T-cell (primary cell): ENCODE measurements at places on chromosomes 13 and 19.
A peak's percentile ranks its signal among the peaks of the same experiment; 100 is the strongest.

GRCh38 chr13:80048802-80049201 is 292.1 kb downstream of the SPRY2 start:
- DNase-seq, result no peak

DNA sequence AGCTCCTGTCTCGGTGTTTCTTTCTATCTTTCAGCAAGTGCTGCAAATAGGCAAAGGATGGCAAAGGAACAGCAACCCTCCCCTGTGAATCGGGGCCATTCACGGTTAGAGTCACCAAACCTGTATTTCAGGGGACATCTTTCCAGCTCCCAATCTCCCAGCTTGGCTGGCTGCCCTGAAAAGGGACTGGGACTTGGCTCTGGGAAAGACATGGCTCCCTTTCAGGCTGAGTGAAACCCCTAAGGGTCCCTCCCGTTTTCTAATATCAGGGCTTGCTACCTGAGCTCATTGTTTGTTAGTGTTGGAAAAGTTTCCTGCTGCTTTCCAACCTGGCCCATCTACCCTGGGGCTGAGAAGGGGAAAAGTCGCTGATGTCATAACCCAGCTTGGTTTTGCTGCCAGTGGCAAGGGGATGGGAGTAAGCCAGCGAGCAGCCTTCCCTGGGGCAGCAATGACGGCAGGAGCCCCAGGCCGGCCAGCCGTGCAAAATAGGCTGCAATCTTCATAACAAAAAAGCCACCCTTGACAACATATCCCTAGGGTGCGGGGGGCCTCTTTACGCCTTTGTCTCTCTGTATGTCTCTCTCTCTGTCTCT is 29.9 kb downstream of the SERP2 start:
- no peak for DNase-seq

DNA sequence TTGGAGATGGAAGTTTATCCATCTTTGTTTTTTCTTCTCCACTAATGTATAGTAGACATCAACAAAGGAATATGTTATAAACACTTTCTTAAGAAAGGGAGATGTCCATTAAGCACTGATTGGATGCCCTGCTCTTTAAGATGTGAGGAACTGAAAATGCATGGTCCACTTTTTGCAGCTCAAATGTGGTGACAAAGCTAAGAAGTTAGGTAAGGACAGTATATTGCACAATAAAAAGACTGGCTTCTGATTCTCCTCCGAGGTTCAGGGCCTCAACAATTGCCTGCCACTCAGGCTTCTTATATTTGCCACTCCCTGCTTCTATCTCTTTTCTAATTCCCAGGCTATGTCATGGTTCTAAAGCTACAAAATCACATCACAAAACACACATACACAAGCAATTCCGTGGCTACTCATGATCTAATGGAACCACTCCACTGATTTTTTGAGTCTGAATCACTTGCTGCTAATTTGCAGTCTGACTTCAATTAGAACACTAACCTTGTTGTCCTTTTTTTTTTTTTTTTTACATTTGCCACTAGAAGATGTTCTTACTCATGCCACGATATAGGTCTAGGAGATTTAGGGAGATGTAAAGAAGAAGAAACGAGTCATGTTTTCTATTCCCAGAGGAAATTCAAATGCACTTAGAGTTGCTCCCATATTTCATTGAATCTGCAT is 29.6 kb upstream of the TNFSF11 start:
- DNase-seq, result no peak

GRCh38 chr19:50333235-50333736 is 4.1 kb upstream of the KCNC3 start:
- peak; percentile 89 for DNase-seq

- no peak for DNase-seq
Observed at GRCh38 chr13:85386424-85386823, 412.8 kb downstream of the SLITRK6 start.

DNA sequence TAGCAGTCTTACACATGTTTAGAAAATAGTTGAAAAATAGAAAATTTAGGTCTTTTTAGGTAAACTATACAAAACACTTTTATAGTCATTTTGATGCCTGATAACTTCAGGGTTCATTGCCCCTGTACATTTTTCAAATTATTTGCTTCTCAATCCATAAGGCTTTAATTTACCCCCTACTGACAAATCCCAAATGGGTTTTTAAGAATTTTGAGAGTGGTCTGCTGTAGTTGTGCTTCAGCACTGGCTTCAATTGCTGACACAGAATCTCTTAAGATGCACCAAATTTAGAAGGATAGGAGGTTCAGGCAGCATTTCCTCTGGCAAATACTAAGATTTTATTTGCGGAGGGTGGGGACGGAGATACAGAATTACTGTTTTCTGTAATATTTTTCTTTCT is 89.4 kb downstream of the PCCA start:
- no peak for DNase-seq

- peak; percentile 99 for DNase-seq
Observed at GRCh38 chr19:2840794-2841791, at the start of gene ZNF555. Gene ZNF555 (plus strand): TSS chr19:2841475. CDS start chr19:2841573, 98 bp downstream.

DNA sequence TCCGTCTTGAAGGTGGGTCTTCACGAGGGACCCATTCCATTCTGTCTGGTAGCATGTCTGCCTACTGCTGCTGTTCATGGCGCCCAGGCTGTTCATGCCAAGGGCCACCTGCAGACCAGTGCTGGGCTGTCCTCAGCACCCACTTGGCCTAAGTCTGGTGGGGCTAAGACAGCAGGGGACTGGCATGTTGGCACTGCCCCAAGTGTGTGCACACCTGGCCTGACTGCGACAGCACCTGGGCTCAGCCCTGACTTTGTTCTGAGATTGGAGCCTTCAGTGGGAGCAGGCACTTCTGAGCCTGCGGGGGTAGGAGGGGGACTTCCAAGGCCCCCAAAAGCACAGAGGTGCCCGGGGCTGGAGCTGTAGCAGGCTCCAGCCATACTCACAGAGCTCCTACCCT is 250.8 kb upstream of the EDNRB start:
- no peak for DNase-seq

- no peak for DNase-seq
Observed at GRCh38 chr19:16002406-16003384, 53.9 kb downstream of the OR10H4 start.

DNA sequence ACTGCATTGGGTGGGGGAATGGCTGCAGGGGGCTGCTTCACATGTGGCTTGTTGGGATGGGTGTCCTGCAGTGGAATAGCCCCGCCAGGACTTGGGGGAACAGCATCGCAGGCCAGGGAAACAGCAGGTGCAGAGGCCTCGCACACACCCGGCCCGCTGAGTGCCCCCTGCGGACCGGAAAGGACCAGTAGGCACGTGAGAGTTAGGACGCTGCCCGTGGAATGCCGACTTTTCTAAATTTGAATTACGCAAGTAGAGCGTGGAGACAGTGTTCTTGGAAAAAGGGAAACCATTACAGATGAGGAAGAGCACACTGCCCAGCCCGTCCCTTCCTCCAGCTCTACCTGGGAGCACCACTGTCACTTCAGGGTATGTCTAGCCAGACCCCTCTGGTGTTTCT is 11.5 kb downstream of the DNM2 start:
- no peak for DNase-seq

GRCh38 chr19:35430409-35431144 is 17.5 kb upstream of the FFAR2 start:
- DNase-seq, result no peak

GRCh38 chr19:12994701-12995595 is at the start of gene NFIX:
Gene NFIX (plus strand): TSS chr19:12995475. CDS start chr19:12995838, 363 bp downstream.
- DNase-seq, result peak; percentile 45

- DNase-seq, result no peak
Observed at GRCh38 chr19:1747285-1748114, 5.8 kb upstream of the ONECUT3 start.
